ENCODE measurements at places on chromosomes 7 and 10.

GRCh38 chr10:126234630-126235029, 153.6 kb downstream of the ADAM12 start:
- DNase-seq, result no peak

GRCh38 chr7:73769481-73770001, 529 bp downstream of the CLDN3 start:
- no peak for DNase-seq

DNA sequence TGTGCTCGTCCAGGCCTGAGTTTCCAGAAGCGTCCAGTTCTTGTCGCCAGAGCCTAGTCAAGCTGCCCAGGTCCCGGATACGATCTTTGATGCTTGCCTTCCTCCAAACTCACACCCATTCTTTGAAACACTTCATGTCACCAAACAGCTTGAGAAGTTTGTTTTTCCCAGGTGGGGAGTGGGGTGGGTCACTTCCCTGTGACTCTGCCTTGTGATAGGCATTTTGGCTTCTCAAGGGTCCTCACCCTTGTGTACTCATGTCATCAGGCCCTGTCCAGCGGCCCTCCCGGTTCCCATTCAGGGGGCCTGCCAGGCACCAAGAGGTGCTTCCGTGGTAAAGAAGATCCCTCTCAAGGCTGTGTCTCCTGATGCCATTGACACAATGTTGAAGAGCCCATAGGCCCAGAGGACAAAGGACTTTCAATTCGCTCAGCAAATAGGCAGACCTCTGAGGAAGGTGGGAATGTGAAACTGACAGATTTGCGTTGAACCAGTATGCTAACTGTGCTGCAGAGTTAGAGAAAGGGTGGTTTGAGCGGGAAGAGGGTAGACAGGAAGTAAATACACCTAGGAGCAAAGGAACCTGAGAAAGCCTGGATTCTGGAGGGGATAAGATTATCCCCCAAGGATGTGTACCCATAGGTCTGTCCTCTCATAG, 24.7 kb upstream of the SFTPA1 start:
- DNase-seq, result no peak

DNA sequence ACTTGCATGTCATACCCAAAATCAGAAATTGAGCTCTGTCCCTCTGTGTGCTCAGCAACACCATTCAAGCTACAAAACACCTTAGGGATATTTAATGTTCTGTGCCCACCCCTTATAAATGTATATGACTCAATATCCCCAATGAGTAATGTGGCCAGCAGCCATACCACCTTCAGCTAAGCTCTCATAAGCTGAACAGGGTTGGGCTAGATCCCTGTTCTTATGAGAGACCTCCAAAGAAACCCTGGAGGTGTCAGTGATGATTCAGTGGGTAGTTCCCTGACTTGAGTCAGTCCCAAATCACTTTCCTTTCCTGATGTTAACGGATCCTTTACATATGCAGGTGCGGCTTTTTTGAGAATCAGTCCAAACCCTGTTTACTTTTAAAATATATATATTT, 253.8 kb downstream of the CREB5 start:
- no peak for DNase-seq

GRCh38 chr10:33749067-33749735, 414.7 kb upstream of the NRP1 start:
- DNase-seq, result no peak

- DNase-seq, result no peak
These were observed 458.5 kb downstream of the GFRA1 start for GRCh38 chr10:115814542-115814941.

GRCh38 chr7:69953136-69954067, 355.1 kb downstream of the AUTS2 start:
- no peak for DNase-seq

DNA sequence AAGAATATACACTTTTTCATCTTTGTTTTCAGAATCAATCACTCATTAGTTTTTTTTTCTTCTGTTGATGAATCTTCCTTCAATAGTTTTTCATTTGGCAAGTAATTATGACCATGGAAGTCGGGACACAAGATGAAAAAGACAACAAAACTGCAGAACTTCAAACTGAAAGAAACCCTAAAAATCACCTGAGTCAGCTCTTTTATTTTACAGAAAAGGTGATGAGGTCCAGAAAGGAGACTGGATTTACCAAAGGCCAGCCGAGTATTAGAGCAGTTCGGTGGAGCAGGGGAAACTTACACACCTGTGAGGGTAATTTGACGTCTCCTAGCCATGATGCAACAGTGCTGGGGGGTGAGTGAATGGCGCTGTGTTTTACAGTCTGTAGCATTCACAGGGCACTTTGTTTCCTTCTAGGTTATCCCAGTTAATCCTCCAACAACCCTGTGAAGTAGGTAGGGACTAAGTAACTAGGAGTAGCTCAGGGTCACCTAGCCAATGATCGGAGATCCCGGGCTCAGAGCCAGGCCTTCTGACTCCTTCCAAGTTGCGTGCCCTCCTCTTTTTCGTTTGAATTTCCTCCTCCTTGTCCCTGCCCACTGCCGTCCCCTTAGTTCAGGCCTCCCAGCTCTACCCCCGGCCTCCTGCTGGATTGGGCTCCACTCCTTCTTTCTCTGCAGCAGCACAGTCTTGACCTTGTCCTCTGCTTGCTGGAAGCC, 14.0 kb downstream of the RBM20 start:
- no peak for DNase-seq

DNA sequence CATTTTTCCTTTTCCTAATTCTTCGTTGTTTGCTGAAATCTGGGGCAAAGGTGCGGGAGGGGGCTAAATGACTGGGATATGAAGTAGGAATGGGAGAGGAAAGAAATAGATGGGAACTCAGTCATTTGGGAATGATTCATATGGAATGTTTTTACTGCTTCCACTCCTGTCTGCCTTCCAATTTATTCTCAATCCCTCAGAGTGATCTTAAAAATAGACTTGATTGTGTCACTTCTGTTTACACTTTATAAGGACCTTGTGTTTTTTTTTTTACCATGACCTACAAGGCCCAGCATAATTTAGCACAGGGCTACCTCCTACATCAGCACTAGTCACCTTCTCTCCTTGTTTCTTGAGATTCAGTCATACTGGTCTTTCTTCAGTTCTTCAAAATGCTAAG, 97.9 kb downstream of the PTEN start:
- DNase-seq, result no peak

DNA sequence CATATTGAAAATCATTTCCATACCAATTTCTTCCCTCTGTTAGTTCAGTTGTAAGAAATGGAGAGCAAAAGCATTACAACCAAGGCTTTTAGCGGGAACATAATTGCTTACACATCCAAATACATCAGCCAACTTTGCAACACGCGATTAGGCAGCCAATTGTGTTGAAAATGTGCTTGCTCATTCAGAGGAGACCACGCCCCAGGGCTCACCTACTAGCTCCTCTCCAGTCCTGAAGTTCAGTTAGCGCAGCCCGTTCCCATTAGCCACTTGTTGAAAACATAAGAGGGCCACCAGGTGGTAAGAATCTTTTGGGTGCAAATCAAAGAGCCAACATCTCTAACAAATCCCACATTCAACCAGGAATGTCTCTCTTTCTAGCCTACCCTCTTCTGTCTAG, 213.2 kb upstream of the MDFIC start:
- DNase-seq, result no peak

- no peak for DNase-seq
These were observed 29.8 kb downstream of the CEP41 start for GRCh38 chr7:130410868-130411541.

DNA sequence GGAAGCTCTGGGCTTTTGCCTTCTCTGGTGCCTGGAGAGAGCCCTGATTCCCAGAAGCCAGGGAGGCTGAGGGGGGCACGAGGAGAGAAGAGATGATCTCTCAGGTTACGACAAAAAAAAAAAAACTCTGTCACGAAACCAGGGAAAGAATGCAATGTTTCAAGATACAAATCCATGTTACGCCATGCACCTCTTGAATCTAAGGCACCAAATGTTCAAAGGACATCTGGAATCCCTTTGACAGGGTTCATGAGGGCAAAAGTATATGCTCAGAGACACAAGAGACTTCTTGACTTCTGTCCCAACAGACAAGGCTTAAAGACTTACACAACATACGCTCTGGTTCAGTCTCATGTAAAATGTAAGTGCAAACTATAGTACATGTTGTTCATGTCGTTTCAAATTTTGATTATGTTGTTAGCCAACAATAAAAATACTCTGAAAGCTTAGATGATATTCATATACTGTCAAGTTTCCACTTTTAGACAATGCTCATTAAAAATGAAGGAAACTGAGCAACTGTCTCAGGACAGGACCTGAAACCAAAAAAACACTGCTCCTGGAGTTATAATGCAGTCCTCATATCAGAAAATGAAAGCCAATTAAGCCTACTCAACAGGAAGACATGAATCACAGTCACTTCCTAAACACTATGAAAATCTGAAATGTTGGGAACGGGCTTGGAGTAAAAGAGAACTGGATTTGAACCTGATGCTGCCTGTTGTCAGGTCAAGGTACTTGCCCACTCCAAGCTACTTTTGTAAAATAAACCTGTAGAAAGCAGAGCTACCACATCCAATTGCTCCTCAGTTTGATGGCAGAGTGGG, 72.3 kb downstream of the CHCHD3 start:
- DNase-seq, result no peak

DNA sequence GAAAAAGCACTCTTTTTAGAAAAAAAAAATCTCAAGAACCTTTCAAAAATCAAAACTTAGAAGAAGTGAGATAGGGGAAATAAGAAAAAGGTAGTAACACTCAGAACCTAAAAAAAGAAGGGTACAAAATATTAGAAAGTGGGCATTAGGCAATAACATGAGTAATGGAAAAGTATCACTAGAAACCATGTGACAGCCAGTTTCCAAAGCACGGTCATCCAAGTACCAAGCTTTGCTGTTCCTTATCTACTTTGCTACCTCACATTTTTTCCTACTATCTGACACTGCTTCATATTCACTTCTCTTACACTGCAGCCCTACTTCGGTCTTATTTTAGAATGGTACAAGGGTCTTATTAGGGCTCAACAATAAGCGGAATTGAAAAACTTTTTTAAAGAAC, 30.3 kb downstream of the IMMP2L start:
- DNase-seq, result no peak

DNA sequence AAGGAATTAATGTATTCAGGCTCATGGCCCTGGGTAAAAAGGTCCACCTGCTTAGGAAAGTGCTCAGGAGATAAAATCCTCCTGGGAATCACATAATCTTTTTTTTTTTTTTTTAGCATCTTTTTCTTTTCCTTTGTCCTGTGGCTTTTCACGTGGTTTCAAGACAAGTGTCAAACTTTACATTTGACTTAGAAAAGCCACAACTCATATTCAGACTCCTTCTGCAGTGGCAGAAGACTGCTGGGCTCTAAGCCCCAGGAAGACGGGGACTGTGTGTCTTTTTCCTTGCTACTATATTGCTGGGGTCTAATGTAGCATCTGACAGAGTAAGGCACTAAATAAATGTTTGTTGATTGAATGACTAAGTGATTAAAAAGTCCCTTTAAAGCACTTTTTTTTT, 127.5 kb upstream of the ANKRD1 start:
- DNase-seq, result no peak

DNA sequence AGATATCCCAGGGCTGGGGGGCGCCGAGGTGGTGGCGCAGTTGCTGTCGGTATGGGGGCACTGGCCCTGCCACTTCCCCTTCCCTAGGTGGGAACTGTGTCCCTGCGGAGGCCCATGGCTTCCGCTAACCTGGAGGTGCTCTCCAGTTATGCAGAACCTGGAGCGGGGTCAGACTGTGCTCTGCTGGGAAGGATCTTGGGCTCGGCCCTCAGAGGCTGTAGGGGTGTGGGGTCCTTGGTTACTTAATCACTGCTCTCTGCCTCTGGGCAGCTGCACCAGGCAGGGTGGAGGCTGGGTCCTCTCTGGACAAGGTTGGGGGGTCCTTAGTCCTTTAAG, 2.4 kb downstream of the BRI3 start:
- DNase-seq, result no peak

GRCh38 chr7:55878691-55879090, 8.6 kb upstream of the ZNF713 start:
- DNase-seq, result no peak

DNA sequence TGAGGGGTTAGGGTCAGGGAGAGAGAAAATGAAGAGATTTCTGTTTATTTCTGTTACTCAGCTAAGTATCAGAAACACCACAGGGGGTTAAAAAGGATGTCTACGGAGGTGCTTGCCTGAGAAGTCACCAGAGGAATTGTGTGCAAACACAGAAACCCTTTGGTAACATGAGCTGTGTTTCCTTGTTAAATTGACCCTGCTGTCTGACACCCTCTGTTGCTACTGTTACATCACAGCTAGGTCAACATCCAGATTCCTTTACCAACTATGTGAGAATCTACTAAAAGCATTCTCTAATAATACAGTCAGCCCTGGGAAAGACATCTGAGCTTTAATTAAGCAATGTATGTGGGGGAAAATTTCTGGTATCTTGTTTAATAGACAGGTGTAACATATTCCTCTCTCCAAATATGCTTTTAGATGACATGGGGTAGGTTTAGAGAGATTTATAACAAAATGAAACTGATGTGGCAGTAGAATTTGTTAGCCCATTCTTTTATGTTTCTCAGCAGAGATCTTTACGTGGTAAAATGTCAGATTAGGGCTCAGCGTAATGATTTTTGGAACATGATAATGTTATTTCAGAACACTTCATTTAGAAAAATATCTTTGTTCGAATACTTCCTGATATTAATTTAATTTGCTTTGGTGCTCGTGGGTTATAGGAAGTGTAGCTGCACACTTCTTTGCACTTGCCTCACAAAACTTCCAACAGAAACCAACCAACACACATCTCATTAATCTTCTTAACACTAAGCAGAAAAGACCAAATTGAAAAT, 168.0 kb upstream of the AHR start:
- DNase-seq, result no peak

GRCh38 chr7:78437118-78437517, 638.5 kb downstream of the PHTF2 start:
- no peak for DNase-seq

DNA sequence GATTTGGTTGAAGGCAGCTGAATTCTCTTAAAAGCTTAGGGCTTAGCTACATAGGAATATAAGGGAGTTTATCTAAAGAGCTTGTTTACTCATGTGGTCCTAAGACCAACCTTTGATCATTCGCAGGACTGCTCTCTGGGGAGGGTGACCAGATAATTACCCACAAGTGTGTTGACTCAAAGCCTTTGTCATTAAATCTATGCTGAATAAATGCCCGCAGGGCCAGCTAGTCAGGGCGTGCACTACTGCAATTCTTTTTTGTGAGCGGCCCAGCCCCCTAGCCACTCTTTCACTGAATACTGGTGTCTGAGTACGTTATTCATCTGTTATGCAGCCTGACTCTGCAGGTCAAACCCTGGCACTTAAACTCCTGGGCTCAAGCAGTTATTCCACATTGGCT, 69.6 kb downstream of the AKAP9 start:
- DNase-seq, result no peak

- DNase-seq, result no peak
These were observed 12.2 kb upstream of the RSBN1L start for GRCh38 chr7:77684030-77684429.

DNA sequence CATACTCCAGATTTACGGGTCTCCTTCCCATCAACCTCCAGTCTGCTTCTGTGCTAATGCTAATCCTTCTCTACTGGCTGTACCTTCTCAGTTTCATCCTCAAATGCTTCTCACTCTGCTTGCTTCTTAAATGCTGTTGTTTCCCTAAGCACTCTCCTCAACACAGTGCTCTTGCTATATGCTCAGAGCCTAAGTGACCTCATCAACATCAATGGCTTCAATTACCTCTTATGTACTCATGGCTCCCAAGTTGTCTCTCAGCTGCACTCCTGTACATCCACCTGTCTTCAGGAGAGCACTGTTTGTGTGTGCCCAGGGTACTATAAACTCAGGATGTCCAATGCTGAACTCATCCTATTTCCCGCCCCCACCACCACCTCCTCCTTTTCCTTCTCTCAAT, 22.5 kb downstream of the ELAPOR2 start:
- no peak for DNase-seq

All from activated T-cell treated with anti-CD3 and anti-CD28 coated beads, Interleukin-2, amount 50 U/mL, for 48 hours (primary cell).